PC-9 (cell line): ENCODE measurements at places on chromosomes 5 and 9. TPM values are rescaled to one million over a fixed set of nuclear protein-coding genes. Genes with fewer than 3 reads are reported as not detected.

Gene SAPCD2
- 46.9 and 50.3 TPM in 2 replicates for total RNA-seq

Gene ADRA1B
- total RNA-seq = 4.6 and 6.0 TPM in 2 replicates

Gene RXRA
- 116 and 146 TPM in 2 replicates for total RNA-seq

Gene RUSC2
- 10.1 and 12.5 TPM in 2 replicates for total RNA-seq

Gene LRRC26
- total RNA-seq = 2.3 and 2.5 TPM in 2 replicates

Gene PCDHA5
- total RNA-seq = not detected in 2 replicates

Gene EPB41L4B
- 4.2 and 5.0 TPM in 2 replicates for total RNA-seq

Gene DDX4
- total RNA-seq = not detected in 2 replicates

Gene FLT4
- total RNA-seq = not detected in 2 replicates

Gene GFI1B
- not detected in 2 replicates for total RNA-seq

Gene MYMK
- not detected in 2 replicates for total RNA-seq

Gene PDGFRB
- 0.08 TPM in 1 of 2 replicates, not detected in the other for total RNA-seq

Gene OTP
- total RNA-seq = not detected in 2 replicates

Gene IFNB1
- total RNA-seq = not detected in 2 replicates

Gene IL13
- total RNA-seq = not detected in 2 replicates

Gene XPA
- total RNA-seq = 11.6 and 17.4 TPM in 2 replicates

Gene CCDC187
- total RNA-seq = 2.7 and 5.2 TPM in 2 replicates

Gene EQTN
- total RNA-seq = not detected in 2 replicates

Gene NIM1K
- 0.26 and 0.45 TPM in 2 replicates for total RNA-seq

Gene C1QTNF3
- 8.3 and 9.4 TPM in 2 replicates for total RNA-seq

Gene FGF10
- total RNA-seq = not detected in 2 replicates

Gene ACOT12
- not detected in 2 replicates for total RNA-seq

Gene SLC23A1
- 1.9 TPM in 2 replicates for total RNA-seq

Gene TEX48
- total RNA-seq = not detected in 2 replicates

Gene SLC34A1
- total RNA-seq = 0.28 TPM in 1 of 2 replicates, not detected in the other

Gene NUDT2
- 31.3 and 33.8 TPM in 2 replicates for total RNA-seq

Gene RGP1
- total RNA-seq = 21.8 and 25.1 TPM in 2 replicates

Gene C5orf46
- 1.0 TPM in 1 of 2 replicates, not detected in the other for total RNA-seq

Gene AQP7
- 0.59 TPM in 1 of 2 replicates, not detected in the other for total RNA-seq
